Hematopoietic multipotent progenitor cell (in vitro differentiated cells): ENCODE measurements at places on chromosomes 4 and X.

GRCh38 chr4:104735174-104735573 lies 240.5 kb upstream of the CXXC4 start:
- no peak for DNase-seq

- DNase-seq = peak; percentile 27
Measured at GRCh38 chr4:25144870-25145481, 15.3 kb downstream of the SEPSECS start.

DNA sequence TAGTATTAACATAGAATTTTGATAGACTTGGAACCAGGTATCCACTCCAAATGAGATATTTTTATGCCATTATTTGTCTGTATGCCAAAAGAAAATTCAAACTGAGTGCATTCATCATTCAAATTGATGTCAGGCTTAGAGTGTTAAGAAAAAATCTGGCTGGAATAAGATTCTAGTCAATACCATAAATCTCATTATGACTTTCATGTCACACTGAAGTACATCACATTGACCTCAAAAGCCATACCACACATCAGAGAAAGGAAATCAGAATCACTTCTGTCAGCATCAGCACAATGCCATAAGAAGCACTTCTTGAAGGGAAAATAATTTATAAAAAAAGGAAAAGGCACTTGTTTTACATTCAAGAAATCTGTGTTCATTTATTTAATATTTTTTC lies 119.0 kb upstream of the BMP3 start:
- no peak for DNase-seq

DNA sequence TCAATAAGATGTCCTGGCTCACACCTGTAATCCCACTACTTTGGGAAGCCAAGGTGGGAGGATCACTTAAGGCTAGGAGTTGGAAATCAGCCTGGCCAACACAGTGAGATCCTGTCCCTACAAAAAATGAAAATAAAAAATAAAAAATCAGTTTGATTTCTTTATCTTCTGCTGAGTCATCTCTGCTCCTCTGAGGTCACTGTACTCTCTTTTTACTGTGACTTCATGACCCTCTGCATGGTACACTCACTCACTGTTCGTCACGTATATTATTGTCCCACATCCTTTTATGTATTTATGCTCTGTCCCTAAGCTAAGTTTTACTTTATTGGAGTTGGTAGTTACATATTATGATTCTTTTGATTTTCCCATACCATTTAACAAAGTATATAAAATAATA lies 333.3 kb downstream of the PCDH7 start:
- DNase-seq = no peak

GRCh38 chrX:18598413-18598812 lies 73.5 kb downstream of the RS1 start:
- no peak for DNase-seq

DNA sequence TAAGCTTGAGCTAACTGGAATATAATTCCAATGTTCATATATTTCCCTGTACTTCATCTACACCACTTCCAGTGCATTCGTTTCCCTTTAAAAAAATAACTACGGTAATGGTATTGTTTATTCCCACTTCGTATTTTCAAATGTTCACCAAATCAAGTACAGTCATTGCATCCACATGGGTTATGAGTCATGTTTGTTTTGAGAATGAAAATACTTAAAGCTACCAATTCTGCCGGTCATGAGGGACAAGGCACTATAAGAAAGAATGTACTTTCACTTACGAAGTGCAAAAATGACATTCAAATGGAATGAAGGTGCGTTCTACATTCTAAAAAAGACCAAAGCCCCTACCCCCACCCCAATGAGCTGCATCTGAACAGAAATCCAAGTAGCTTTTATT lies 174.4 kb upstream of the FGF13 start:
- no peak for DNase-seq

GRCh38 chr4:5905714-5906113 lies 12.8 kb upstream of the CRMP1 start:
- no peak for DNase-seq

DNA sequence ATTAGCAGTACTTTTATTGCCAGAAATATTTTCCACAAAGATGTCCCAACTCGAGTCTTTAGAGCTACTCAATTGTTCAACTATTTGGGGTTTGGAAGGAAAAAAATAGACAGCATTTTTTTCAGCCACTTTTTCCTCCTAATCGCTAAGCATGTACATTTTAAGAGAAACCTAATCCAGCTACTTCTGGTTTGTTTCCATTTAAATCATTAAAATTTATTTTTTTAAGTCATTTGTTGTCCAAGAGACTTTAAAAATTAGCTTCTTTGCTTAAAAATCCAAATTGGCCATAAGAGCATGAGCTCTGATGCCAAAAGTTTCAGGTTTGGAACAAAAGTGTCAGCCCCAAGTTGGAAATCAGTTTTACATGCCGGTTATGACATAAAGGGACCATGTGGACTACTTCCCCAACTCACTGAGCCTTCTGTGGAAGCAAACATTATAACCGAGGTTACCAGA lies 186.3 kb upstream of the INTU start:
- DNase-seq = no peak

- no peak for DNase-seq
Measured at GRCh38 chr4:23485801-23486200, 404.0 kb downstream of the PPARGC1A start.

- DNase-seq = no peak
Measured at GRCh38 chr4:2552806-2553205, 16.4 kb downstream of the FAM193A start.

- no peak for DNase-seq
Measured at GRCh38 chrX:7055386-7056137, 92.0 kb upstream of the STS start.

GRCh38 chrX:21798677-21799219 lies 40.7 kb upstream of the MBTPS2 start:
- DNase-seq = no peak

GRCh38 chr4:113406723-113407016 lies 354.9 kb downstream of the CAMK2D start:
- DNase-seq = no peak

DNA sequence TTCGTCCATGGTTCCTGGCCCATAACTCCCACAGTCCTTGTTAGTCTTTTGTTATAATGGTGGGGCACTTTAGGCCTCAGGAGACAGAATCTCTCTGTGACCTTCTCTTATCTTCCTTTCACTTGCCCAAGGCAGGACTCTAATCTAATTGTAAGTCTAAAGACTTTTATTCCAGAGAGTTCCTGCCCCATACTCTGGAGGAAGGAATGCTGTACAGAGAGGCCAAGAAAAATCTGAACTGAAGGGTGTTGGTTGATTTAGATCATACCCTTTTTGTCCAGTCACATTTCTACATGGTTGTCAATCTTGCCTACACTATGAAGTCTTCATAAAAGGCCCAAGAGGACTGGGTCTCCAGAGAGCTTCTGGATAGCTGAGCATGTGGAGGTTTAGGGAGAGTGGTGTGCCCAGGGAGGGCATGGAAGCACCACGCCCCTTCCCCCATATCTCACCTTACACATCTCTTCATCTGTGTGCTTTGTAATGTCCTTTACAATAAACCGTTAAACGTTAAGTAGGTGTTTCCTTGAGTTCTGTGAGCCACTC lies 84.5 kb downstream of the AFF1 start:
- no peak for DNase-seq

DNA sequence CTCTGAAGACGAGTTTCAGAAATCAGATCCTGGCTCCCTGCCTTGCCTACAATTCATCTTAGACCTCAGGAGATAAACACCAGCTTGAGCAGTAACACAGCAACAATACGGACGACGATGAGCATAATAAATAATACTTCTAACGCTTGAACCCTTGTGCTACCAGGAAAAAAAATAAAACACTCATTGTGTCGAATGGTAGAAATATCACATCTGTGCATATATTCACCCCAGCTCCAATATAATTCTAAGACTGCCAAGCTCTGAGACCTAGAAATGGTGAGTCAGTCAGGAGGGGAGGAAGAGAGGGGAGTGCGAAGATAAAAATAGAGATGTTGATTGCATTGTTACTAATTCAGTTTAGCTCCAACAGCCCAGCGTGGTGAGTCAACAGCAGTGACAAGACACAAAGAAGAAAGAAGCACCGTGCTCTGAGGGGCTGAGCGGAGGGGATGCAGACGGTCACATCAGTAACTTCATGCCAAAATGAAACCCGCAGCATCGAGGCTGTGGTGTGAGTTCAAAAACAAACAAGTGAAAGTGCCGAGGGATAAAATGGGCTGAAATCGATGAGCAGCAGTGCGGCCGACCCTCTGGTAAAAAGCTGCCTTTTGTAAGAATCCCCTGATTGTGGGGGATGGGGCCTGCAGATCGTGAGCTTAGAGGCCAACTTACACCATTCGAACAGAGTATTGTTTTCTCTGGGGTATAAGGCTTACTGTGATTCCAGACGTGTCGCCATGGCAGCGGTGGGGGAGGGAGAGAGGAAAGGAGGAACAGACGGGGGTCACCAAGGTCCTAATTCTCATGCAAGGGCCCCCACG lies 150.4 kb downstream of the MGST2 start:
- DNase-seq = peak; percentile 79

GRCh38 chr4:53003959-53004358 lies 141.8 kb downstream of the RASL11B start:
- no peak for DNase-seq

DNA sequence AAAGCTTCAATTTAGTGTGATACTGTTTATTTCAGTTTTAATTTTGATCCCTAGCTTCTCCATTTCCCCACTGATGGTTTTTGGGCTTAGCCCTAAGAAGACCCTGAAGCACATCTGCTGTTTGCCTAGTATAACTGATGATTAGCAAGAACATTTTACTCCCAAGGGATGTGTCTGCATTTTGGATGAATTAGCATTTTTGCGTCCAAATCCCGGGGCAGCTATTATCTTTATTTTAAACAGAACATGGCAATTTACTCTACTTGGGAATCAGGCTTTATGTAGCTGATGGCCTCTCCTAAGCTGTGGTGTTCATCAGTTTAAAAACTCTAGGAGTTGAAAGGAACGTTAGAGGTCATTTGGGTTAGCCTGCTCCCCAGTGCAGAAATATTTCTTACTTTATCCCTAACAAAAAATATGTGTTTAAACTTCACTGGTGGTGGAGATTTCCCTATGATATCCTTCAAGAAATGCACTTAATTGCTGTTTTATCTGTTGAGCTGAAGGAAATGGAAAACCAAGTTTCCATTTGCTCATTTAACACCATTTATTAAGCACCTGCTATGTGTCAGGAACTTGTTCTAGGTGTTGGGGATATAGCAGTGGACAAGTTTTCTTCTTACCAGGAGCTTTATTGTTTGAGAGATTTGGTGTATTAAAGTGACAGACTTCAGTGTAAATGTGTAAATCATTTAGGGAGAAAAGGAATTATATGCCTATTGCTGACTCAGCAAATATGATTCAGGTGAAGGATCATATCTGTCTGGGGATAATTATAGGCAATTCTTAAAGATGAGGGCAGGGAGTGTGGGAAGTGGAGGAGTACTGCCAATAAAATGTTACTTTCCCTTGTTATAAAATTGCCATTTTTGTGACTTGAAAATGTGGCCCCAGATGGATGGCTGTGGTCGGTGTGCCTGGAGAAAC lies 3.4 kb downstream of the SEPTIN11 start:
- DNase-seq = no peak

GRCh38 chrX:31099536-31100090 lies 27.8 kb upstream of the FTHL17 start:
- DNase-seq = peak; percentile 79

GRCh38 chrX:41350150-41350975 lies 16.4 kb downstream of the DDX3X start:
- no peak for DNase-seq

- no peak for DNase-seq
Measured at GRCh38 chr4:170374770-170375169, 285.0 kb upstream of the AADAT start.

GRCh38 chrX:102042372-102043325 lies 82.8 kb upstream of the TCEAL2 start:
- DNase-seq = no peak

- no peak for DNase-seq
Measured at GRCh38 chr4:122863639-122864038, 37.0 kb downstream of the FGF2 start.

- no peak for DNase-seq
Measured at GRCh38 chr4:35300996-35301774, 943.1 kb downstream of the ARAP2 start.

GRCh38 chrX:153638041-153638371 lies 9.0 kb upstream of the DUSP9 start:
- DNase-seq = no peak
